NCI-H1436 (cell line): ENCODE measurements at places on chromosomes 1 and 21.
A peak's percentile ranks its signal among the peaks of the same experiment; 100 is the strongest.

GRCh38 chr1:234683861-234684632 lies 74.1 kb upstream of the IRF2BP2 start:
- DNase-seq, result no peak

DNA sequence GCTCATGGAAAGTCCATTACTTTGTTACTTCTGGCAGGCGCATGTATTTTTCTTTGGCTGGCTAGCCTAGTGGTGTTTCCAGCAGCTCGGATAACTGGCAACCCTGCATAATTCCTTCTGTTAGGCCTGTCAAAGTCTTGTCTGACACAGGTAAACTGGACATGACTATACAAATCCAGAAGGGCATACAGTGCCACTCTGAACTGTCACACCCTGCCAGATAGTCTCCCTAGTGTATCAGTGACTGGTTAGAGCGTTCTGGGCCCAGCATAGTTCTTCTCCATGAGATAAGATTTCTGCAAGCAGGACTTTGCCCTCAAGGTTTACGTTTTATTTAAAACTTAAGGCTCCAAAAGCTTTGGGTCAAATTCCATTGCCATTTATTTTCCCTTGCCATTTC lies 177.7 kb upstream of the GORAB start:
- no peak for DNase-seq

DNA sequence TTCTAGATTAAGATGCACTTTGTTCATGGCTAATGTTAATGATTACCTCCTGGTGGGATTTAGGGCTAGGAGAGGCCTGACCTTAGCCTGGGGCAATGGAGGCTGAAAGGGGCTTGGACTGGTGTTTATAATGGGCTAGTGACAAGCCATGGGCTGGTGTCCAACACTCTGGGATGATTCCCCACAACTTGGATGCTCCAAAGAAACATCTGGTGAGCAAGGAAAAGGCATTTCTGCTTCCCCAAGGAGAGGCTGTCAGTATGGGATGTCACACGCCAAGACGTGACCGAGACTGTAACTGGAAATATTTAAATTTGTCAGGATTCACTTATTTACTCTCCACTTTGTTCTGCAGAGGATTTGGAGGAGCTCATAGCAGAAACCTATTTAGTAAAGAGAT lies 45.2 kb downstream of the PTPRU start:
- no peak for DNase-seq

DNA sequence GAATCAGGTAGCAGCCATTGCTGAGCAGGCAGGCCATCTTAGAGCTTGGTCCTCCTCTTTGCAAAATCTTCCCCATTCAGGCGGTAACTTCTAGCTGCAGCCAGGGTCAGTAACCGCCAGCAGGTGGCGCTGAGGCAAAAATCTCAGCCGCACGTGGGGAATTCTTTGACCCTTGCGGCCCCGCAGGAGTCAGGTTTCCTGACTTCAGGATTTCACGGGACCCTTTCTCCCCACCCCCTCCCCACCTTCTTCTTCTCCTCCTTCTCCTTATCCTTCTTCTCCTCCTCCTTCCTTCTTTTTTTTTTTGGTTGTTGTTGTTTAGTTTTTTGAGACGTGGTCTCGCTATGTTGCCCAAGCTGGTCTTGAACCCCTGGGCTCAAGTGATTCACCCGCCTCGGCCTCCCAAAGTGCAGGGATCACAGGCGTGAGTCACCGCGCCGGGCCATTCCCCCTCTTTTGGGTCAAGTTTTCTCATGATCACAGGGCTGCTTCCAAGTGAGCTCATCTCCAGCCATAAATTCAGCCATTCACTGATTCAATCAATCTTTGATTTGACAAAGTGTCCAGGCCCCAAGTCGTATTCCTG lies 33.4 kb upstream of the TENT5B start:
- peak; percentile 54 for DNase-seq

DNA sequence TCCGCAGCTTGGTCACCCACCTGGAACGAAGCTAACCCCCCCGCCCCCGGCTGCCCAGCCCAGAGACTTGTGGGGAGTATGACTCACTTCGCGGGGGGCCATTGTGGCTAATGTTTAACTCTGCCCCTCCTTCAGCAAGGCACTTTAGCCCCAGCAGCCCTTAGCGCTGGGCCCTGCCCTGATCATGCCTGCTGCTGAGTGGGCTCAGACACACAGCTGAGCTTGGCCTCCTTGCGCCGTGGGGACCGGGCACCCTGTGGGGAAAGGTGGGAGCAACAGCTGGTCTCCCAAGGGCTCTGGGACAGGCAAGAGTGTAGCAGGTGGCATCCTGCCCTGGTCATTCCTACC lies 6.3 kb upstream of the LAD1 start:
- DNase-seq, result no peak

DNA sequence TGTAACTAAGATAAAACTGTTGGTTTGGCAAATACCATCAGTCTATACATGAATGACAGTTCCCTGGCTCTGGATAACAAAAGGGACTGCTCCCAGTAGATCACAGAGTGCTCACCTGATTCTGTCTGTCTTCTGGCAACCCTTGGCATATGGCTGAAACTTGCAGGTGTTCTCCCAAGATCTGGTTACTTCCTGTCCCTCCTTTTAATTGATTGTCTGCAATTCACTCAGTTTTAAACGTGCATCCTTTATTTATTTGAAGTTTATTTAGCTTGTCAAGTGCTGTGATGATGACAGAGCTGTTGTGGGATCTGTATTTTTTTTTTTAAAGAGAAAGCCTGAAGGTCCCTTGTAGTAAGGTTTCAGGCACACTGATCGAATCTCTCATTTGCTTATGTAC lies 3.4 kb downstream of the KCNA3 start:
- no peak for DNase-seq

DNA sequence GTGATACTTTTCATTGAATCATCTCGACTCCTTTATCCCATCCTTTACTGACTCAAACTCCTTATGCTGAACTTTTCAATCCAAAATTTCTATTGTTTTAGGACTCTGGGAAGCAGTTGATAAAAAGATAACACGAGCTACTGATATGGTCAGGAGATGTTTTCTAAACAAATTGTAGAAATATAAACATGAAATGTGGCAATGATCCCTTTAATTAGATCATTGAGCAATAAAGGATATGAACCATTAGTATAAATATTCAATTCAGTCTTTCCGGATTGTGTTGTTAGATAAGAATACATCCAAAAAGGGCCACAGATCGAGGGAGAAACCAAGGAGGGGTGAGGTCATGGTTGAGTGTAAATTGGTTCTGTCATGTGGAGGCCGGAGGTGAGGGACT lies 88.4 kb downstream of the NID1 start:
- no peak for DNase-seq

DNA sequence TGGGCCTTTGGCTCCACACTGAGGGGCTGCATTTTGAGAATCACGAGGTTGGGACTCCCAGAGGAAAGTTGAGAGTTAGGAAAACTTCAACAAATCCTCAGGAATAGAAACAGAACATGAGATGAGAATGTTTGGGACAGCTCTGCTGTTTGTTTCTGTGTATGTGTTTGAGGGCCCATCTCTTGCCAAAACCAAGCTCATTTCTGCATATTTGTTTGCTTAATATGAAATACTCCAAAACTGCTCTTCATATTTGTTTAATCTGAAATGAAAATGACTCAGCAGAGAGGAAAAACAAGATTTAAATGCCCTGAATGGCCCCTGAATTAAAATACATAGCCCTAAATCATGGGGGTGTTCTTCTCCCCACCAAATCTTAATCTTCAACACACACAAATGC lies 78.1 kb downstream of the DDR2 start:
- no peak for DNase-seq

GRCh38 chr1:153567621-153568366 lies 2.1 kb upstream of the S100A2 start:
- DNase-seq, result no peak

DNA sequence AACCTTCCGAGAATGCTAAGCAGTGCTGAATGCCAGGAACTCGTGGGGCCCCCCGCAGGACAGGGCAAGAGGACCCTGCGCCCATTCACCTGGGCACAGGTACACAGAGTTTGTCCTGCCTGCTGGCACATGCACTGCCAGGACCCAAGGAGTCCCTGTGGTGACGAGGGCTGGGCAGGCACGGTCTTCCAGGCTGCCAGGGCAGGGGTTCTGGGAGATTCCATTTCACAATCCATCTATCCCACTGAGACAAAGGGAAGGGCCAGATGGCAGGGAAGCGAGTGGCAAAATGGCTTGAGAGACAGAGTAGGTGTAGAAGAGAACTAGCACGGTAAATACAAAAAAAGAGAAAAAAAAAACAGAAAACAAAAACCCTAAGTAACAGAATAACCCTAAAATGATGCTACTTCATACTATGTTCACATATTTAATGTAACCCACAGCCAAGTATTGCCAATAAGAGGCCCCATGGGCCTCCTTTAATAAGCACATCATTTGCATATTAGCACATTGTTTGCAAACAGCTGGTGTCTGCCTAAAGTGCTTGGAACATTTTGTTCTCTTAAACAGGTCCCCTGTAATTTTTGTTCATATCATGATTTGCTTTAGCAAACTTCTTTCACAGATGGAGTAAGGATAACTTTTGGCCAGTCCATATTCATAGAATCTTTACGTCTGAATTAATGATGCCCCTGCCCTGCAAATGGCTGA lies 83.8 kb downstream of the STUM start:
- DNase-seq, result no peak

- no peak for DNase-seq
Observed at GRCh38 chr21:44526096-44526997, 13.6 kb downstream of the KRTAP10-1 start.

- no peak for DNase-seq
Observed at GRCh38 chr1:54804471-54805132, 3.5 kb upstream of the TTC22 start.

GRCh38 chr1:159927849-159928431 lies 2.6 kb upstream of the TAGLN2 start:
- no peak for DNase-seq

DNA sequence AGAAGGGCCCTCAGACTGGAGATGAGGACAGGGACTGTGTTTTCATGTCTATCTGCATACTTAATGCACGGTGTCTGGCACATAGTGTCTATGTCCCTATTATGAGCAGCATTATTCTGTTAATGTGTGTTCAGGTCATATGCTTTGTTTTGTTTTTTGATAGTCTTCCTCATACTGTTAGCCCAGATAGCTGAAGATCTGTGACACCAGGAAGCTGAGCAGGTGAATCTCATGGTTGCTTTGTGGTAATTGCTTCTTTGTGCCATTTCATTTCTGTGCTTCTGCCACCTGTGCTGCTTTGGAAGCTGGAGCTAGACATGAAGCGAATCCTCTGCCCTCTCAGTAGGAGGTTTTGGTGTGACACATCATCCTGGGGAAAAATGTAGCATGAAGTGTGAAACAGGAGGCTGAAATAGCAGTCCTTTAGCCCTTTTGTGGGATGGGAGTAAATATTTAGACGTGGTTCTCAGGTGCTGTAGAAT lies 15.8 kb downstream of the SMAP2 start:
- DNase-seq, result no peak

- DNase-seq, result no peak
Observed at GRCh38 chr1:204319462-204319861, 40.3 kb downstream of the PLEKHA6 start.

- DNase-seq, result no peak
Observed at GRCh38 chr1:154998201-154998780, 4.3 kb upstream of the ZBTB7B start.

- DNase-seq, result no peak
Observed at GRCh38 chr1:203797948-203798655, 2.7 kb downstream of the ZBED6 start.

DNA sequence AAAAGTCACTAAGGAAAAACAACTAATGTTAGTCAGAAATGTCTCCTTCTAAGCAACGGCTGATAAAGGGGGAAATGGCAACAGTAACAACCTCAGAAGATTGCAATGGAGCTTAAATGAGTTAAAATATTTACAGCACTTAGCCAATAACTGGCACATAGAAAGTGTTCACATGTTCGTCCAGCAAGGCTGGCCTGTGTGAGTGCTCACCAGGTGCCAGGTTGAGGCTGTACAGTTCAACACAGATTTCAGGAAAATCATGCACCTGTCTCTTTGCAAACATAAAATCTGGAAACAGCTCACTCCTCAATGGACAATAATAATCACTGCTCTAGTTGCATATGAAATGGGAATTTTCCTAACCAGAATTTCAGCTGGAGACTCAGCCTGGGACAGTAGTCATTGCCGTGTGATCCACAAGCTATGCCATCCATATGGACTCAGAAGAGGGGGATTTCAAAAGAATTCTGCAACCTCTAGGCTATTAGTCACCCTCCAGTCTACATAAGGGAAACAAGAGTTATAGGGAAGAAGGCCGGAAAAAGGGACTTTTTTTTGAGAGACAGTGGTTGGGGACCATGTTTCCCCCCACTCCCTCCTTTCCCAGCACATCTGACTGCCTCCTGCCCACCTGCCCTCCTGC lies 68.6 kb downstream of the SYDE2 start:
- DNase-seq, result no peak

- no peak for DNase-seq
Observed at GRCh38 chr1:40593449-40594186, 62.2 kb downstream of the ZNF684 start.

- no peak for DNase-seq
Observed at GRCh38 chr1:15326691-15327588, 79.9 kb downstream of the FHAD1 start.

- peak; percentile 34 for DNase-seq
Observed at GRCh38 chr1:27496604-27497155, 6.7 kb upstream of the WASF2 start.

- no peak for DNase-seq
Observed at GRCh38 chr21:28743723-28744122, 249.0 kb downstream of the LTN1 start.

- no peak for DNase-seq
Observed at GRCh38 chr1:62810420-62811274, 26.7 kb downstream of the ATG4C start.

GRCh38 chr21:38170283-38170682 lies 86.5 kb upstream of the KCNJ15 start:
- DNase-seq, result peak; percentile 12

DNA sequence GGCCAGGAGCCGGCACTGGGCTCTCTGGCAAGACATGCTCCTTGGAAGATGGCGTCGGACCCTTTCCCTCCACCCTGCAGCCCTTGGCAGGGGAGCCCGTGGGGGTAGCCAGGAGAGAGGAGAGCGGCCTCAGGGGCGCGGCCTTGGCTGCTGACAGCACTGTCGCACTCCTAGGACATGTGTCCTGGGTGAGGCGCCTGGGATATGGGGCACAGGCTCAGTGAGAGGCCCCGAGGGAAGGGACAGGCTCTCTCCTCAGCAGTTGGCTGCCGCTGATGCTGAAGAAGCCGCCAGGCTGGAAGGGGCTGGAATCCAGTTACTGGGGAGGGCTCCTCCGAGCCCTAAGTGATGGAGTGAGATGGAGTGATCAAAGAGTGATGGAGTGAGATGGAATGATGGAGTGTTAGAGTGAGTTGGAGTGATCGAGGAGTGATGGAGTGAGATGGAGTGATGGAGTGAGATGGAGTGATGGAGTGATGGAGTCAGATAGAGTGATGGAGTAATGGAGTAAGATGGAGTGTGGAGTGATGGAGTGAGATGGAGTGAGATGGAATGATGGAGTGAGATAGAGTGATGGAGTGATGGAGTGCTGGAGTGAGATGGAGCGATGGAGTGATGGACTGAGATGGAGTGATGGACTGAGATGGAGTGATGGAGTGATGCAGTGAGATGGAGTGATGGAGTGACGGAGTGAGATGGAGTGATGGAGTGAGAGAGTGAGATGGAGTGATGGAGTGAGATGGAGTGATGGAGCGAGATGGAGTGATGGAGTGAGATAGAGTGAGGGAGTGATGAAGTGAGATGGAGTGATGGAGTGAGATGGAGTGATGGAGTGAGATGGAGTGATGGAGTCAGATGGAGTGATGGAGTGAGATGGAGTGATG lies 27.6 kb upstream of the PKP1 start:
- DNase-seq, result no peak
